ENCODE measurements at places on chromosomes 7 and 10.

DNA sequence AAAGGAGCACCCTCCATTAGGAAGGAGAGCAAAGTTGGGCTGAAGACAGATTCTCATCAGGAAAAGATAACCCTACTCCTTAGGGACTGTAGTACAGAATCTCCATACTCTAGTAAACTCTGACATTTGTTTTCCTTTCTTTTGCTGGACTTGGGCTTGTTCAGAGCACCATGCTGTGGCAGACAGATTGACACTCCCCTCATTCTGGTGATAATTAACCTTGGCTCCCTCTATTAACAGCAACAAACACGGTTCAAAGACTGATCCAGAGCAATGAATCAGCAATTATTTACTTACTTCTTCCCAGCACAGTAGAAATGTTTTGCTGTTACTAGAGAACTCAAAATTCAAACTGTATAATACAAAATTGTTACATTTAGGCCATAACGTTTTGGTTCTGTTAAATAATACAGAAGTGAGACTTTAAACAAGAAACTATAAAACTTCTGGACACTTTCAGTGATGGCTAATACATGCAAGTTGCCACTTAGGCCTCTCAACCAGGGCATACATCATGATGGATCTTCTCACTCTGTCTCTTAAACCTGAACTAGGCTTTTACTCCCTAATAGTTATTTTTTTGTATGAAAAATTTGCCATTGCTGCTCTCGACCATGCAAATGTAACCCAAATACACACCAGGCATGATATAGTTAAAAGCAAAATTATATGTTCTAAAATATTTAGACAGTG lies 639.0 kb downstream of the IPMK start:
- no peak for DNase-seq

DNA sequence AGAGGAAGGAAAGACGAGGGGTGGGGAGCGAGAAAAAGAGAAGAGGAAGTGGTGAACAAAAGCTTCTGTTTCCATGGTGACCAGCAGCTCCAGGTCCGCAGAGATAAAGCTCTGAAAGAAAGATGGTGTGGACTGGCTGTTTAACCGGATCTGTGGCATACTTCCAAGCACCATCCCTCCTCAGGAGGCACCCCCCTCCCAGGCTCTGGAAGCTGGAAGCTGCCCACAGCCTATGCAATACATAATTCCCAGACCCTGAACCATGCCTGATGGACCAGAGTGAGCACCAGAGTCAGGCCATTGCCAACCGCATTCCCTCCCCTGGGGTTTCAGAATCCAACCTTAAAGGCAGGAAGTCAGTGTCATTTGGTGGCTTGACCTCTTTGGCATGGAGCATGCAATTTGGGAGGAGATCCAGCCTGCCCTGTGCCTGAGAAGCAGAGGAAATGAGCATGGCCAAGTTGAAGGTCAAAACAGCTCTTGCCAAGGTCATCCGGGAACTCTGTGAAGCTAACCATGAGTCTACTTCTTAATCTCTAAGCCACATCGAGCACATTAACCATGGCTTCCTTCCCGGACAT lies 22.2 kb upstream of the CPXM2 start:
- DNase-seq, result no peak

GRCh38 chr7:143025371-143025770 lies 1.6 kb downstream of the OR9A2 start:
- DNase-seq, result no peak

DNA sequence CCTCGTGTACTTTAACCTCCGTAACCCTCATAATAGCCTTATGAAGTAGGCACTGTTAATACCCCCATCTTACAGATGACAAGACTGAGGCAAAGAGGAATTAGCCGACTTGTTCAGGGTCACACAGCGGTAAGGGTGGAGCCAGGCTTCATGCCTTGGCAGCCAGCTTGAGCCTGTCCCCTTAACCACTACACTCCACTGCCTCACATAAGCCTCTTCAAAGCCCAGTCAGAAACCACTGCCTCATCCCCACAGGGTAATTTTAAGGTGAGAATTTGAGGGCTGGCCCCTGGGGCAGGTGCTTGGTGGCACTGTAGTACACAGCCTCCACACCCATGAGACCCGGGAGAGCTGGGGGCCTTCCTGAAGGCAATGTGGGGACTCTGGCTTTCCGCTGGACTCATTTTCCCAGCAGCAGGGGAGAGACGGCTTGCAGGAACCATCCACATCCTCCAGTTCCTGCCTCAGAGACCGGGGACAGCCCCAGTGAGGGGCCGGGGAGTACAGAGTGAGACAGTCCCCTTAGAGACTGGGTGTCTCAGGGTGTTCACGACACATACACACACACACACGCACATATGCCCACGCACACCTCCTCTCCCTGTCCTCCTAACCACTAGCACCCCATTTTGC lies 7.6 kb upstream of the C10orf105 start:
- DNase-seq, result peak; percentile 55

GRCh38 chr10:87979847-87980246 lies 116.4 kb downstream of the PTEN start:
- no peak for DNase-seq

DNA sequence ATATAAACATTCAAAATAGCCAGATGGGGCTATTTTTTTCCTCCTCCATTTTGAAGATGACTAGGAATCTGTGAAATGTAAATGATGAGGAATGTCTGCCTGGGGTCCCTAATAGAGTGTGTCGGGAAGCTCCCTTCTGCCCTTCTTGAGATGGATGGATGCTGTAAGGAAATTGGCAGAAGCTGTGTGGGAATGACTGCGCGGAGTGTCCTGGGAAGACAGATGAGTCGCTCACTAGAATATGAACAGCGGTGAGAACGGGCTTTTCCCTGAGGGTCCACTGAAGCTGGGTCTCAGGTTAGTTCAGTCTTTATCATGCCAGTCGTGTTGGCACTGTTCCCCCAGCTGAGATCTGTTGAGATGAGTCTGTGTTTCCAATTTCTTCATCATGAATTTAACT lies 75.1 kb upstream of the PLPP4 start:
- DNase-seq, result no peak
